ENCODE measurements at places on chromosomes 6 and 20.
A peak's percentile ranks its signal among the peaks of the same experiment; 100 is the strongest.

DNA sequence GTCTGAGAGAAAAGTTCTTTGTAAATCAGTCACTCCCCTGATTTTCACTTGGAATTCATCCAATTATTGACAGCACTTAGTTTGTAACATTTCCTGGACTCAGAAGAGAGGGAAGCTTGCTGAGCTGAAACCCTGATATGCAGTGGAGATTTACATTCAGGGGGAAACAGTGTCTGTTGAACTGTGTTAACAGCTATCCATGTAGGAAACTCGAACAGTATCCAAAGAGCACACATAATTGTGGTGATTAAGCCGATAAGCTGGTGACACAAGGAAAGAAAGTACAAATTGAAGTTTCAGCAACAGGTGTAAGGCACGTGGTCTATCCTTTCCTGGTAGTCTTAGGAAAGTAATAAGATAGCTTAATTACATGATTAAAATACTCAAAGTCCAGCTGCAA is 78.1 kb upstream of the FLRT3 start:
- no peak for ATAC-seq

GRCh38 chr20:49583669-49584417 is 15.9 kb upstream of the PTGIS start:
- ATAC-seq = no peak

DNA sequence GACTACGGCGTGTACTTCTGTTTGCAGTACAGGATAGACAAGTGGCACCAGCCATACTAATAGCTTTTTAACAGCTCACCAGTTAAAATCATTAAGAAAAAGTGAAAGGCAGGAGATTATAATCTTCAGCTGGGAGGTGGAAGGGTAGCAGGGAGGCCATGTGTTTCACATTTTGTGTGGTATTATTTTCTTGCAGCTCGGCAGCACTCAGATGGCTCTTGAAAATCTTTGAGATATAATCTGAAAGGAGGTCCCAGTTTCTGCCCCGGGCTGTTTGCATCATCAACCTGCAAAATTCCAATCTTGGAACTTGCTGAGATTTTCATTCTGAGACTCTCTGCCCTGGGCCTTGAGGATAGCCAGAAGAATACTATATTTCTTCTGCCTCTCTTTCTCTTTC is 87.5 kb upstream of the HDAC2 start:
- no peak for ATAC-seq

DNA sequence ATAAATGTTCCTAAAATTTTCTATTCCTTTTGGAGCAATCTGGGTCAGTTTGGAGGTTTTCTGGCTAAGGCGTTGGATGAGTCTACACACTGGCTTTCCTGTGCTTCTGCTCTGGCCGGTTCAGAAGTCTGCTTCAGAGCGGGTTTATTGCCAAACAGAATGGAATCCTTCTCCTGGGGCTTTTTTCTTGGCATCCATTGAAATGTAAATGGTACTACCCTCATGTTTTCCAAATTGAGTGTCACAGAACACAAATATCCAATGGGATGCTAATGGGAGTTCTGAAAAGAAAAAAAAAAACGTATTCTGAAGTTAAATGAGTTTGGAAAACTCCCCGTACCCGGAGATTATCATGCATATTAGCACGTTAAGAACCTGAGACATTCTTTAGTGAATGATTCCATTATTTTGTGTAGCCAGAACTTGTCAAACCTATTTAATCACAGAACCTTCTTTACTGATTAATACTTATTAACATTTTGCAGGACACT is 930.3 kb downstream of the QKI start:
- ATAC-seq = no peak

GRCh38 chr6:87341899-87342298 is 2.7 kb upstream of the C6orf163 start:
- ATAC-seq = no peak

DNA sequence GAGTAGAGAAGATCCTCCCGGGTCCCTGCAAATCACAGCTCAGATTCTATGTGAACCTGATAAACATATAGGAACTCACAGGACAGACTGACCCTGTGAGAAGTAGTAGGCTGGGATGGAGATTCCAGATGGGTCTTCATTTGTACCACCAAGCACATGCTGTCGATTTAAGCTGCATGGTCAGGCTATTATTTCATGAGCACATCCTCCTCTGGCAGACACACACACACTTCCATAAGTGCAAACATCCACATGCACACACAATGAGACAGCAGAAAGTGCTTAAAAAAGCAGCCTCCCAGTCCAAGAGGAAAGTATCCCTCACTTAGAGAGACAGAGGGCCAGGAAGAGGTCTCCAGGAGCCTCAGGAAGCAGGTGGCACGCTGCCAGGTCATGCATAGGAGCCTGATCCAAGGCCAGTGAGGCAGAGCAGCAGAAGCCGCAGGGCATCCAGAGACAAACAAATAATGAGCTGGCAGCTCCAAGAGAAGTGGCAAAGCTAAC is 131.8 kb downstream of the UNC5CL start:
- no peak for ATAC-seq

GRCh38 chr6:161226009-161226964 is 47.6 kb downstream of the AGPAT4 start:
- ATAC-seq = no peak

DNA sequence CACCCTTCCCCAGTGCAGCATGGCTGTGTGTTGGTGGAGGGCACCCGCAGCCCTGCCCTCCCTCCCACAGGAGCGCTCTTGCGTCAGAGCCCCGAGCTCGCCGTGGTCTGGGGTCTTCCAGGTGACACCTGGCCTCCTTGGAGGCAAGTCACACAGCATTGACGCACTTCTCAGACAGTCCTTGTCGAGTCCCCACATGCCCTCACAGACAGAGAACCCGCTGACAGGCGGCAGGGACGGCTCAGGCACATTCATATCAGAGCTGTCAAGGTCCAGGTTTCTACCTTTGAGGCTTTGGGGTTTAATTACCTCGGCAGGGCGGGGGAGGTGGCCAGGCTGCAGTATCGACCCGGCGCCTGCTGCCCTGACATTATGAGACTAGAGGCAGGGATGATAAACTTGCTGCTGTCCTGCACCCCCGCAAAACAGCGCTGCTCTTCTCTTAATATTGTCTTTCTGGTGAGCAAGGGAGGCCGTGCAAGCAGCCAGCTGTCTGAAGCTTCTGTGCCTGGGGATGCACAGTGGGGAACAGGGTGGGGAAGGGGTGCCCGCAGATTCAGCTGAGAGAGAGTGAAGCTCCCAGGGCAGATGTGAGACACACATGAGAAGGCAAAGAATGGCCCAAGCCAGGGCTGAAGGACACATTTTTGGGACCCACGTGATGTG is 4.7 kb downstream of the NPEPL1 start:
- no peak for ATAC-seq

- ATAC-seq = no peak
These were observed 92.9 kb downstream of the PLEKHG1 start for GRCh38 chr6:150692604-150693003.

- no peak for ATAC-seq
These were observed 14.4 kb upstream of the TMEM242 start for GRCh38 chr6:157337751-157338150.

GRCh38 chr6:170209354-170210025 is 81.4 kb downstream of the DLL1 start:
- ATAC-seq = no peak

DNA sequence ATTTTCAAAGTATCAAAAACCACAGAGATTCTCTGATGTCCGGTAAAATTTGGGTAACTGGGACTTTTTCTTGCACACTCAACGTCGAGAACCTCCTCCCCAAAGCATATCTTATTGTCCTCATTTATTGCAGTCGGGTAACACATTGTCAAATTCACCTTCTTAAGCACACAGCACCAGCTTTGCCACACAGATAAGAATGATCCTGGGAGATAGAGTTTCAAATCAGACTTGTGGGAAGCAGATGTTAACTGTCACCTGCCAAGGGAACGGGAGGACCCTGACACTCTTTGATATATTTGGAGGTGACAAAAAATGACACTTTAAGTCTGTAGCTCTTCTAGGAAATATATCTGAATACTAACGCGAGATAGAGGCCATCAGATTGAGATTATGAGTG is 282.1 kb upstream of the BMP2 start:
- ATAC-seq = no peak

GRCh38 chr20:44456611-44457010 is 19.1 kb upstream of the TTPAL start:
- ATAC-seq = no peak

- no peak for ATAC-seq
These were observed 26.8 kb upstream of the SLC22A7 start for GRCh38 chr6:43271103-43271815.

DNA sequence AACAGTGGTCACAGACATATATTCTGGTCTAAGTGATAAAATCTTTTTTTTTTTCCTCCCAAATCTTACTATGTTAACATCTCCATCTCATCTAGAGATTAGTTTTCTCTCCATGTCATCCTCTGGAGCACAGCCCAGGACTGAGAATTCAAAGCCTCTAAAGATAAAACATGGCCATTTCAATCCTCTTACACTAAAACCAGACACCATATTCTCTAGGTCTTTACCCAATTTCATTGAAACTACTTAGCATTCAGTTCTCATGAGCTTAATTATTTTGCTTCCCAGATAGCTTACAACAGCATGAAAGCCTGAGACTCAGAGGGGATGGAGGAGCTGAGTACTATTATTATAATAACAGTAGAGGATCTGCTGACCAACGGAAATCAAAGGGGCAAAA is 92.7 kb downstream of the FARS2 start:
- ATAC-seq = no peak

- no peak for ATAC-seq
These were observed 4.8 kb downstream of the CST5 start for GRCh38 chr20:23874747-23875146.

GRCh38 chr6:121158438-121158837 is 175.8 kb downstream of the TBC1D32 start:
- ATAC-seq = no peak

DNA sequence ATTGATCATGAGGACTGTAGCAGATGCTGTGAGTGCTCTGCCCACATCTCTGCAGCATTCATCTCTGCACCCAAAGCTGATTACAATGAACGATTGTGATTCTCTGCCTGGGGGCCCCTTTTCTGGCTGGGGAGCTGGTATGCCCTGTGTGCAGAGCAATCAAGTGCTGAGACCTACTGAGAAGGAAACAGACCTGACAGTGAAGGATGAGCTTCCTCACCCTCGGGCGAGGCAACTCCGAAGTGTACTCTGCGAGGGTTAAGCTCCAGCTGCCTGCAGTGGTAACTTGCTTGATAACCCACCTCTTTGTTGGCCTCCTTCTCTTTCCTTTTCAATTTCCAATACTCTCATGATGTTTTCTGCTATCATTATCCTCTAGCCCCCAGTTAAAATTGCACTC is 289.7 kb upstream of the RNF24 start:
- ATAC-seq = no peak

GRCh38 chr6:52317211-52317610 is 32.7 kb upstream of the MCM3 start:
- ATAC-seq = no peak

- ATAC-seq = no peak
These were observed 8.1 kb upstream of the HSP90AB1 start for GRCh38 chr6:44238687-44239350.

- ATAC-seq = no peak
These were observed 285.7 kb downstream of the BTBD9 start for GRCh38 chr6:38354037-38354381.

GRCh38 chr6:24924580-24925356 is 11.0 kb downstream of the RIPOR2 start:
- peak; percentile 66 for ATAC-seq

DNA sequence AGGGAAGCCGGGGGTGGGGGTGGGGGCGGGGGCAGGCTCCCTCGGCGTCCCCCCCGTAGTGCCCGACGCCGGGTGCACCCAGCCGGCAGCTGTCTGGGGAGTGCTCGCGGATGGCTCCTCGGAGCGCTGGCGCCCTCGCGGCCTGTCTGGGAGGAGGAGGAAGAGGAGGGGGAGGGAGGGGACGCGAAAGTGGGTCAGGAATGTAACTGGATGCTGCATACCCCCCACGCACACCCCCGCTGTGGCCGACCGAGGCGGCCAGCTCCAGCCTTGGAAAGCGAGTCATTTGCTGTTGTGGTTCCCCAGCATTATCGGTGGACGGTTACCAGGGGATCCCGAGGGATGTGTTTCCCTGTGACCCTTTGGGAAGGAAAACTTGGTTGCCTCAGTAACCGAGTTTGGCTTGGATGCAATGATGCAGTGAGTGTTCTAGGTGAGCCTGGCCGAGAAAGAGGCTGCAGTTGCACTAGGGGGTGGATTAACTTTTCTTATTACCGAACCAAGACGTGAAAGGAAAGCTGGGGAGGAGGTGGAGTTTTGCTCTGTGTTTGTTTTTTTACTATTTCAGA is 55.2 kb upstream of the RREB1 start:
- peak; percentile 18 for ATAC-seq

DNA sequence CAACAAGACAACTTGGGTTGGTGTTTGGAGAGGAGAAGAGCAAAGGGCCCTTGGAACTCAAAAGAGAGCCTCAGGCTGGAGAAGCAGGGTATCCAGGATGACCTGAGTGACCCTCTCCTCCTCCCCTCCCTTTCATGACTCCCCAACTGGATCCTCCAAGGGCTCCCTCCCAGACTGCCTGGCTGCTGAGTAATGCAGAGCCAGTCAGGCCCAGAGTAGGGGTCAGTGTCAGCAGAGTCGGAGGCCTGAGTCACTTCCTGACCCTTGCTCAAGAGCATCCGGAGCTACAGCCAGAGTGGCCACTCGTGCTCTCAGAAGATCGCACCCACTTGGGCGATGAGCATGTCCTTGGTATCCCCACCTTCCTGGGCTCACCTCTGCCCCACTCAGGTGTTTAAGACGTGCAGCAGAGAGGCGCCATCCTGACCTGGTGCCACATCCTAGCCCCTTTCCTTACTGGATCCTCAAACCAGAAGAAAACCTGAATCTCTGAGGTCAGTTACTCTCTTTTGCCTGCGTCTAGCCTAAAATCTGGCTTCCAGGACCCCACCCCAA is 2.8 kb upstream of the MAPK13 start:
- no peak for ATAC-seq

DNA sequence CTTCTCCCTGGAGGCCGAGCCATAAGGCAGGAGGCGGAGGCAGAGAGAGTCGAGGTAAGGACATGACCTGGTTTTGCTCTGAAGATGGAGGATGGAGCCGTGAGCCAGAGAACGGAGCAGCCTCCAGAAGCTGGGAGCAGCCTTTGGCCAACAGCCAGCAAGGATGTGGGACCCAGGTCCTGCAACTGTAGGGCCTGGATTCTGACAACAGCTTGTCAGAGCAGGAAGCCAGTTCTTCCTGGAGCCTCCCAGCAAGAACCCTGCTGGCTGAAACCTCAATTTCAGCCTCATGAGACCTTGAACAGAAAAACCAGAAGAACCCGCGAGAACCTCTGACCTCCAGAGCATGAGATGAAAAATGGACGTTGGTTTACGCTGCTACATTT is 13.4 kb upstream of the MRGBP start:
- no peak for ATAC-seq

DNA sequence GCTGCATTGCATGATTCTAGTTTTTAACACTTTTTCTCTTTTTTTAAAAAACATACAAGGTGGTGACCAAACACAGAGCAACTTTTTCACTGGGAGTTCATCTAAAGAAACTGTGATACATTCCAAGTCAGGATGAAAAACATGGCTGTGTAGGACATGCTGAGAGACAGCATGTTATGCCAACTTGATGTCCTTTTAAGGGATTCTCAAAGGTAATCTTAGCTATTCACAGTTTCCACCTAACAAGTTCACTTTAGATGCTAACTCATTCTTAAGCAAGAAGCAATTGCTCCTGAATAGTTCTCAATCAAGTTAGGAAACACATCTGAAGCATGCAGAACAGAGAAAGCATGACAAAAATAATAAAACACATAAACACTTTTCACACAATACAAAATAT is 3.3 kb downstream of the ASCC3 start:
- no peak for ATAC-seq

Measured in activated CD4-positive, CD25-positive, alpha-beta regulatory T cell treated with anti-CD3 and anti-CD28 coated beads, Interleukin-2, amount 50 U/mL, for 24 hours (primary cell).